Stimulated activated CD8-positive, alpha-beta memory T cell treated with anti-CD3 and anti-CD28 coated beads, Interleukin-15, amount 100 ng/mL, for 4 hours (primary cell): ENCODE measurements at places on chromosomes 1 and 21.

GRCh38 chr1:85450832-85451231 lies 14.1 kb downstream of the DDAH1 start:
- no peak for DNase-seq

DNA sequence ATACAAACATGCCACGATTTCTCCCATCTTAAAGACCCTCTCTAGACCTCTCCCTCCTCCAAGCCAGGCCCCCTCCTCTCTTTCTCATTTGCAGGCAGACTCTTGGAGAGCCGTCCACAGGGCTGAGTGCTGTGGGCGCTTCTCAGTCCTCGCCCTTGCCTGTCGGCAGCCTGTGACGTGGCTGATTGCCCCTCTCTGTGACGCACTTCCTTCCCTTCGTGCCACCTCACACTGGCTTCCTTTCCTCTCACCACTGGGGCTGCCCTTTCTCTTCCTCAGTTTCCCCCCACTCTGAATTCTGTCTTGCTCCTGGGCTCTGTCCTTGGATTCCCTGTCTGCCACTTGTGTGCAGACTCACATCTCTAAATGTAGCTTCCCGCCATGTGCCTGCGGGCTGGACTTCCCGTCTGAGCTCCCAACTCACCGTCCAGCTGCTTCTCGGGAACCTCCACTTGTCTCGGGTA lies 227.2 kb downstream of the CAMTA1 start:
- DNase-seq: no peak

- DNase-seq: no peak
Measured at GRCh38 chr1:39335216-39335615, 130.7 kb downstream of the MACF1 start.

- DNase-seq: no peak
Measured at GRCh38 chr21:42452401-42453223, 43.4 kb downstream of the RSPH1 start.

GRCh38 chr1:65554829-65555228 lies 134.4 kb downstream of the LEPR start:
- no peak for DNase-seq

DNA sequence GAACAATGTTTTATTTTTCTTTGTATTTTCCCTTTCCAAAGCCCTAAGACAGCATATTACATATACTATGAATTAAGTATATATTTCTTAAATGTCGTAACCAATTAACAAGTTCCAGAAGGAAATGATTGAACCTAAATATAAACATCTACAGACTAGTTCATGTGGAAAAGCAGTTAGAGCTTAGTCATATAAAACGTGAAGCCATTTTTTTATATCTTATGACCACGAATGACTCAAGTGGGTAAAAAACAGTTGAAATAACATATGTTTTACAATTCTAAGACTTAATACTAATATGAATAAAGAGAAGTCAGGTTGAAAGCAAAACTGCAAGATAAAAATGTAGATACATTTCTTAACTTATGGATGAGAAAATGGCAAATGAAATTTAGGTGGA lies 307.3 kb downstream of the BRINP3 start:
- no peak for DNase-seq

GRCh38 chr21:41895643-41896493 lies 16.7 kb upstream of the PRDM15 start:
- DNase-seq: no peak

GRCh38 chr1:8597455-8597854 lies 220.0 kb downstream of the RERE start:
- no peak for DNase-seq

DNA sequence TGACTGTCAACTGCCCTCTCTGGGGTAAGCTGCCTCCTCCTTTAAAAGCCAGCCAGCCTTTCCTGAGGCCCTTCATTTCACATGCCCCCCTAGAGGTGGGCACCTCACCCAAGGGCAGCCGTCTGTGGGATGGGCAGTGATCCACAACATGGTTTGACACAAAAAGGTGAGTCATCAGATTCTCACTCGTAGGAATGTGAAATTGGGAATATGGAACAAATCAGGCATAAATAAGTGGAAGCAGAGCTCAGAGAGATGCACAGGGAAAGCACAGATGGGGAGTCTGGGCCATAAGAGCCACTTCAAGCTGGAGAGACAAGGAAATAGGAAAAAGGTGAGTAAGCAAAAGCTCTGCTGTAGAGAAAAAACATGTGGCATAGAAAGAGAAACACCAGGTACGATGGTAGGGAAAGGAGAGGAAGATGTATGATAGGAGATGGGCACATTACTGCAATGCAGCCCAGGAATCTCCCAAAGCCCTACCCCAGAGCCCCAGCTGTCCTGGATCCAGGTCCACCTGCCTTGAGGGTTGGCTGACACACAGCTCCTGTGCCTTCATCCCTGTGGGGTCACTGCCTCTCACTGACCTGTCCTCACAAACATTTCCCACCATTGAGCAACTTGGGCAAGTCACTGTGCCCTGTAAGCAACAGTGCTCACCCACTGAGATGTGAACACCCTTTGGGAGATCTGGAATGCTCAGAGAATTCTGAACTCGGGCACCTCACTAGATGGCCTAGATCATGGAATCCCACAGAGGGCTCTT lies 86.6 kb downstream of the ASTN1 start:
- no peak for DNase-seq

DNA sequence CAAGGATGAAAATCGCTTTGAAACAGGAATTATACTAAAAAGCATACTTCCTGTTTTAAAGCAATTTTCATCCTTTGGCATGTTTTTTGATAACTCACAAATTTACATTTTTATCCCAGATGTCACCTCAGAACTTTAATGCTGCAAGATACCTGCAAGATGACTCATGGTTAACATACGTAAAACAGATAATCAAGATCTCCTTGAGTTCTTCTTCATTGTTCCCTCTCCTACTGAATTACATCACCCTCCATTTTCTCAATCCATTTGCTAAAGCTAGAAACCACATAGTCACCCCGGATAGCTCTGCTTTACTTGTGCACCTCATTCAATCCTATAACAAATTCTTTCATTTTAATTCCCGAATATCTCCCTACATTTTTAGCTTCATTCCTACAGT lies 1114.2 kb downstream of the PLA2G4A start:
- no peak for DNase-seq

GRCh38 chr1:6440198-6441126 lies 15.9 kb downstream of the ESPN start:
- peak; percentile 46 for DNase-seq

DNA sequence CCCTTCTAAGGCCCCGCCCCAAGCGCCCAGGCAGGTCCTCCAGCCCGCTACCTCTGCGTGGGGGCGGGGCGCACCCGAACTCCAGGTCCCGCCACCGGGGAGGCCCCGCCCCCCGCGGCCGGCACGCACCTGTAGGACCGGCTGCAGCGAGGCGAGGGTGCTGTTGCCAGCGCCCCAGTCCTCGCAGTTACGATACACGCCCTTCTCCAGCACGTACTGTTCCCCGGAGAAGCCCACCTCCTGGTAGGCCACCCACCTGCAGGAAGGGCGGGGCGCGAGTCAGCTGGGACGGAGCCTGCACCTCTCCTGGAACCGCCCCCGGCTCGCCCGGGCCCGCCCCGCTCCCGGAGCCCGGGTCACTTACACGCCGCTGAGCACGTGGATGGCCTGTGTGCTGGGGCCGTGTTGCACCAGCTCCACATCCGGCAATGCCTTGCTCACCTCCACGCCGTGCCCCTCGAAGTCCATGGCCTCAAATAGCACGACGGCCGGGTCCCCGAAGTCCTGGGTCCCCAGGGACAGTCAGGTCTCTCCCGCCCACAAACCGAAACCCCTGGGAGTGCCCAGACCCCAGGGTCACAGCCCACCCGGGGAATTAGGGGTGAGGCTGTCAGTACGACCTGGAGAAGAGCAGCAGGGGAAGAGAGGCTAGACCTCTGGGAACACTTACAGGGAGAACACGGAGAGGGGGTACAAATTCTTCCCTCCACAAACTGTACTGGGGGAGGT lies 17.3 kb downstream of the CRYBG2 start:
- peak; percentile 75 for DNase-seq

DNA sequence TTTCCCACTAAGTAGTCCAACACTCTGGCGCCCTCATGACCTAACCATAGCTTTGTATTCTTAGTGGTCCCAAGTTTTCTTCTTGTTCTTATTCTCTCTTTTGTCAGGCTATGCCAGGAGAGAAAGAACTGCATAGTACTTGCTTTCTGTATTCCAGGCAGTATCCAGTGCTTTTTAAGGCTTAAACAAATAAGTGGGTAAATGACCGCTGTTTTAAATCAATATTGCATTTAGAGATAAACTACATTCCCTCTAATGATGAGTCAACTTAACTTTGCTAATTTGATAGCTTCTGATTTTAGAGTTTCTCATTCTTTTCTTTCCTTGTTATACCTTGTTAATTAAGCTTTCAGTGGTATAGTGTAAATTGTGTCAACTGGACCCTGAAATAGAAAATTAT lies 139.6 kb downstream of the ZP4 start:
- DNase-seq: no peak

DNA sequence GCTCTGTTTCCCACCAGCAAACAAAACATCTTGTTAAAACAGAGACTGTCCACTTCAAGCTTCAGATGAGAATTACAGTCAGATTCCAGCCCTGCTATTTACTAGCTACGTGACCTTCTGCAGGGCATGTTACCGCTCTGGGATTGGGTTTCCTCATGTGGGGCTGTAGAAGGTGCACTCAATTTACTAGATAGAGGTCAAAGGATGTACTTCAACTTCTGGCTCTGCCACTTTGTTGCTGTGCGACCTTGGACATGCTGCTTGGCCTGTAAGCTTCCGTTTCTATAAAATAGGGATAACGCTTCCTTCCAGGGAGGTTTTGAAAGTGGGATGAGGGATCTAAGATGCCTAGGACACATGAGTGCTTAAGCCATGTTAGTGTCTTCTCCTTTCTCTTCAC lies 46.0 kb upstream of the LRIG2 start:
- no peak for DNase-seq

- DNase-seq: no peak
Measured at GRCh38 chr1:168867941-168868634, 139.1 kb upstream of the DPT start.

- no peak for DNase-seq
Measured at GRCh38 chr1:169308313-169309039, 59.1 kb downstream of the NME7 start.

DNA sequence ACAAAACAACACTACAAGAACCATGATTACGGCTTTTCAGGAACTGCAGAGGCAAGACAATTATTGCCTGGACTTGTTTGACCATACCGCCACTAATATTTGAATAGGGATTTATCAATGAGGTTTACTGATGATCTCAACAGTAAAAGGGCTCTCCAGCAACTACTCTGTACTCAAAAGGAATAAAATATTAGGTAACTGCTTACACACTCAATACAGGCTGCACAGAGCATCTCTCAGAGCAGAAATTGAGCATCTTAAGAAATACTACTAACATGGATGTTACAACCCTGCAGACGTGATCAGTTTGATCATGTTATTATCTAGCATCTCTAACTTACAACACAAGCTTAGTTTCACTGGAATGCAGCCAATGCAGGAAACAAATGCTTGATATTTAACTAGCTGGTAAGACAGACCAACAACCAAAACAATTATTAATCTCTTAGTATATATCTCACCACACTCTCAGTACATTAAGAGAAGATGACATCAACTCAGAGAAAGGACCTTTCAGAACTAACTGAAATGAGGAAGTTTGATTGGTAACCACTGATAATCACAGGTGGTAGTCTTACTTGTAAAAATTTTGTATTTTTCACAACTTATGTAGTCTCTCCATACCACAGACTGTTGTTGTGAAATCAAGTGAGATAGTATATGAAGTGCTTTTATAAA lies 52.2 kb downstream of the PUM1 start:
- no peak for DNase-seq

- peak; percentile 39 for DNase-seq
Measured at GRCh38 chr1:148372731-148373130, 110.4 kb downstream of the PPIAL4G start.

DNA sequence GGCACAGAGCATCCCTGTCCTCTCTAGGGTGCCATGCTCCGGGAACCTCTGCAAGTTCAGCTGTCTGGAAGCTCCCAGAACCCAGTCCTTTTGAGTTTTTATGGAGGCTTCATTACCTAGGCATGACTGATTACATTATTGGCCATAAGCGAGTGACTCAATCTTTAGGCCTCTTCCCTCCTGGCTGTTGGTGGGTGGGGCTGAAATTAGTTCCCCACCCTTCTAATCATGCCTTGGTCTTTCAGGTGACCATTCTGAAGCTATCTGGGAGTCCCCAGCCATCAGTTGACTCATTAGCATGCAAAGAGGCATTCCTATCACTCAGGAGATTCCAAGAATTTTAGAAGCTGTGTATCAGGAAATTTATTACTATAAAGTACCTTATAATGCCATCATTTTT lies 46.6 kb downstream of the WLS start:
- no peak for DNase-seq

DNA sequence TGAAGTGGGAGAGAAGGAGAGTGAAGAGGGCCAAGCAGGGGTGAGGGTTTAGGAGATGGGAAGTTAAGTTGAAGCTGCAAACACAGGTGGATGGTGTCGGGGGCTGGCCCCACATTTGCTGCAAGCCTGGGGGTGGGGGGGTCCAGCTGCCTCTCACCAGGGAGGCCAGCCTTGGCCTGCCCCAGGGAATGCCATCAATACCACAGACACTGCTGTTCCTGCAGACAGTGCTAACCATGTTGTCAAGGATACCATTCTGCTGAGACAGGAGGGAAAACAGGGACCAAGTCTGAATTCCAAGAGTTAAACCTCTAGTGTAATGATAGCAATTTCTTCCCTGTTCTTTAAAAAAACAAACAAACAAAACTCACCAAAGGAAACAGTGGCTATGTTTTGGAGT lies 8.0 kb downstream of the MECR start:
- DNase-seq: no peak

DNA sequence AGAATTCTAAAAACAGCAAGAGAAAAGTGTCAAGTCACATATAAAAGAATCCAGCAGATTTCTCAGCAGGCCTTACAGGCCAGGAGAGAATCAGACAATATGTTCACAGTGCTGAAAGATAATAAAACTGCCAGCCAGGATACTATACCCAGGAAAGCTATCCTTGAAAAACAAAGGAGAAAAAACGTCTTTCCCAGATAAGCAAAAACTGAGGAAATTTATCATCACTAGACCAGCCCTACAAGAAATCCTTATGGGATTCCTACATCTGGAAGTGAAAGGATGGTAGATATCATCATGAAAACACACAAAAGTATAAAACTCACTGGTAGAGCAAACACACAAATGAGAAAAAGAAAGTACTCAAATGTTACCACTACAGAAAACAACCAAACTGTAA lies 25.2 kb upstream of the UTS2 start:
- DNase-seq: no peak

DNA sequence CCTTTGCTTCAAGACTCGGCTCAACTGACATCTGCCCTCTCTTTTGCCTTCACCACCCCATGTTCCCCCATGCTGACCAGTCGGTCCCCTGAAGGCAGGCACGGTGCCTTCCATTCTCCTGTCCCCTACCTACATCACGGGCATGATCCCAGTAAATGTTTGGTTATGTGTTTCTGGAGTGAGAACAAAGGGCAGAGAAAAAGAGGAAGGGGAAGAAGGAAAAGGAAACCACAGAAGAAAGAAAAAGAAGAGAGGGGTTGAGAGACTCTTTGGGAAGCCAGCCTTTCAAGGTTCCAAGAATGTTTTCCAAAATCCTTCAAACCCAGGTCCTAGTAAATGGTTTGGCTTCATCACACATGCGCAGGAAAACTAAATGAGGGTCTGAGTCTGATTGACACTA lies 84.9 kb downstream of the CDC7 start:
- no peak for DNase-seq
